ENCODE measurements at places on chromosomes 3 and 15.

GRCh38 chr3:2512881-2513280 is 414.2 kb downstream of the CNTN4 start:
- no peak for DNase-seq

GRCh38 chr3:103862415-103862814 is 1427.6 kb downstream of the ZPLD1 start:
- no peak for DNase-seq

DNA sequence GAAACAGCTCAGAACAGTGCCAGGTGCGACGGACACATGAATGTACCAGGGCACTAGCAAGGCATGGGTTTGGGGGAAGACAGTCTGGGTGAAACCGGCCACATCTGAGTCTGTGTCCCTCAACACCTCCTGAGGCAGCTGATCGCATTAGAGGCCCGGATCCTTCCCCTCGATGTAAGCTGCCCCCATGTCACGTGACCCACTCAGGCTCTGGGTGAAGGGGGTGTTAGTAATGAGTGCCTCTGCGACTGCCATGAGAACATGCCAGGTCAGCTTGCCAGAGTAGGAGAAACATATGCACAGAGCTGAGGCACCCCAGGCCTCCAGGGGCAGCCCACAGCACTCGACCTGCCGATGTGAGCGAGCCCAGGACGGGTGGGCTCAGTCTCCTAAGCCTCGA is 29.7 kb downstream of the PRR23E start:
- DNase-seq: no peak

- no peak for DNase-seq
Measured at GRCh38 chr3:71491154-71491752, 92.3 kb downstream of the FOXP1 start.

DNA sequence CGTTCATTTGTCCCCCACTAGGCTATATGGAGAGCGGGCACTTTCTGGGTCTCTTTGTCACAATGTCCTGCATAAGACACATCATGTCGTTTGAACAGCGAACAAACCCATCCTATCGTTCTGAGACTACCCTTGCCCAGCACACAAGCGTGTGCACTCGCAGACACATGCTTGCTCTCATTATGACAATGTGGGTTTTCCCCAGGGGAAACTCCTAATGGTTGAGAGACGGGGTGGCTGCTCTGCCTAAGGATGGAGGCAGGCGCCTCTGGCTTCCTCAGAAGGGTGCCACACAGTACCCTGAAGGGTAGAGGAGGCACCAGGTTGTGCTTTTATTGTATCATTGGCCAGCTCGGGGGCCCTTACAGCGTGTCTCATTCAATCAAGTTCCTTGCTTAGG is 51.0 kb upstream of the MYZAP start:
- no peak for DNase-seq

- peak; percentile 37 for DNase-seq
Measured at GRCh38 chr15:68930268-68931022, at the start of gene SPESP1. SPESP1 (plus strand) TSS chr15:68930525; CDS start chr15:68930654, 129 bp downstream.

DNA sequence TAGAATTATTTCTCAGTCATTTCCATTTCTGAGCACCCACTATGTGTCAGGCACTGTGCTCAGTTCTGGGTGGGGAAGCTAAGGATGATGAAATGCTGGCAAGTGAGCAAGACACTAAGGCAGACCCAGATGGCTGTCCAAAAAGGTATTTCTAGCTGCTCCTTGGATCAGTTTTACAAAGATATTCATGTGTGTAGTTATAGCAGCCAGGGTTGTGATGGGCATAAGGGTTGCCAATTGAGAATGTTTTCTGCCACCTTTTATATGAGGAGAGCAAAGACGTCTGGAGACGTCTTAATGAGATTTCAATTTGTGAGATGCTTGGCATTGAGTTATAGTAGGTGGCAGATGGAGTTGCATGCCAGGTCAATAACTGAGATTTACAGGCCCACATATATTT is 197.1 kb upstream of the RASGRP1 start:
- DNase-seq: no peak

DNA sequence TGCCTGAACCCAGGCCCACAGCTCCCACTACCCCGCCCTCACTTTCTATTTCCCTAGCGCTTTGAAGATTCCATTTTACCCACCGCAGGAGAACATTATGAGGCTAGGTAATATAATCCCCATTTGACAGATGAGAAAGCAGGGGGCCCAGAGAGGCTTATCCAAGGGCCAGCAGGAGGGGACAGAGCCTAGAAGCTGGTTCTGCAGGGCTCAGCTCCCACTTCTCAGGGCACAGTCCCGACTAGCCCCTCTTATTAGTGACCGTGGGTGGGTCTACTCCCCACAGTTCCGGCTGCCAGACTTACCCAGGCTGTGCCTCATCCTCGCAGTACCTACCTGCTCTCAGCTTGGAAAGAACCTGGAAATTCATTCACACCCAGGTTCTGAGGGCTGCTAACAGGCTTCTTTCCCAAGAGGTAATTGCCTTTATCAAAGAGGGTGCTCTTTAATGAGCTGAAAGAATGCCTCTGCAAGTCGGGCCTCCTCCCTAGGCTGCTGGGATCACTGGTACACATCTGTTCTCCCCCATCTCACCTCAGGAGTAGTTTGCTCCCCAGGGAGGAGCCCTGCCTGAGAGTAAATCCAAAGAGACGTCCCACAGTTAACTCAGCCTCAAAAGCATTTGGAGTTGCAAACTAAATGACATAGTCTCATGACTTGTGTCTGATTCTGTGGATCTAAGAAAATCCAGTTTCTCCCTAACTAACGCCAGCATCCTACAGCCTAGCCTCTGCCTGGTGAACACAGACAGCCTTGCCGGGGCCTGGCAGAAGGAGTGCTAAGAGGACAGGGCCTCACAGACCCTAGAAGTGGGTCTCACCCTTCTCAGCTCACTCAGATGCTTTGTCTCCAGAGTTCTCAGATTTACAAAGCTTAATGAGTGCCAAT is 125.0 kb downstream of the CHSY1 start:
- DNase-seq: no peak

GRCh38 chr3:154956815-154957214 is 123.3 kb upstream of the MME start:
- no peak for DNase-seq

GRCh38 chr3:56915966-56916586 is 114.3 kb upstream of the ARHGEF3 start:
- DNase-seq: peak; percentile 46

DNA sequence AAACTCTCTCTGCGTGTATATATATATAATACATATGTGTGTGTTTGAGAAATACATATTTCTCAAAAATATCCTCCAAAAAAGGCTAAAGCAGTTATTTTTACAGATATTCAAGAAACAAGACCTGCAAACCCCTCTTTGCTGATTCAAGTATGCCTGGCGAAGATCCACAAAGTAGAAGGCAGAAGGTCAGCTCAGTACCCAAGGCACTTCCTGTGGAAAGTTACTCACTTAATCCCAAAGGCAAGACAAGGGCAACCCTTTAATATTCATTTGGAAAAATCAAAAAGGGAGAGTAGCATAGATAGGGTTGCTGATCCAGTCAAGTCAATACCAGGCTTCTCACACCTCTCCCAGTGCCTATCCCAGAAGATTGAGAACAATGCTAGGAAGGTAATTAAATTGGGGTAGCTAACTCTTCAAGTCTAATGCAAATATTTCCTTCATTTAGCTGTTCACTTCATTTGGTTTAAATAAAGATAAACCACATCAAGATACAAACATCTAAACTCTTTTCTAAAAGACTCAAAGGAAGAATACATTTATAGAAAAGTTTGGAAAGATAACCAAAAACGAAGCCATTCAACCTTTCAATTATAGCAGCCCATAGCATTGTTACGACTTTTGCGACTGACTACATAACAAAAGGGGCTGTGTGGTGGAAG is 7.2 kb downstream of the COX17 start:
- DNase-seq: no peak

- no peak for DNase-seq
Measured at GRCh38 chr15:40693904-40694687, 878 bp upstream of the RAD51 start.

DNA sequence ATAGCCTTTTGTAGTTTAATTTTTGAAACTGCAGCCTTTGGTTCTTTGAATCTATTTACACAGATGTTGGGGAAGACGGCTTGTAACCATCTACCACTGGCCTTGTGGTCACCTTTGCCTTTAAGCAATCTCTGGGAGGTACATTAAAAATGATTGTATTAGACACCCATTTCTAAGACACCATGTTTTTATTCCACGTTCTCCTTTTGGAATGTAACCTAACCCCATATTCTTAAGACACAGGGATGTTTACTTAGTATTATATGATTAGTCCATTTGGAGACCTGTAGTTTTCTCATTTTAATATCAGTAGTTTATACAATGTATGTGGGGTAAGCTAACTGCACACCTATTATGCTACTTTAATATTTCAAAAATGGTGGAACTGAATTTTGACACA is 175.1 kb upstream of the PLSCR5 start:
- DNase-seq: no peak

- DNase-seq: no peak
Measured at GRCh38 chr15:88234711-88235110, 21.8 kb downstream of the NTRK3 start.

GRCh38 chr15:92541291-92542200 is 114.0 kb downstream of the FAM174B start:
- DNase-seq: no peak

DNA sequence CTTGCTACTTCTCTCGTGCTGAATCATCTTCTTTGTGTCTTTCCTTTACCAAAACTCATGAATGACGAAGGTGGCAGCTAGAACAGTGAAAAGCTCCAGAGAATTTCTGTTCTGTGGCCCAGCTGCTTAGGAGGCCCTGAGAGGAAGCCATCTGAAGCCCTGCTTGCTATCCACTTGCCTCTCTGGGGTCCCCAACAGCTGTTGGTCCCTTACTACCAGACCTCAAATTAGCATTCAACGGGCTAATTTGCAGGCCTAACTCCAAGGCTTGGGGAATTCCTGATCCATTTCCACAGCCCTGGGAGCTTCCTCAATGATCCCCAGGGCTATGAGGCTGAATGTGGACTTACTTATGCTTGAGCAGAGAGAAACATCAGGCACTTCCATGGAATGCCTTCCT is 37.5 kb upstream of the FSTL1 start:
- no peak for DNase-seq

GRCh38 chr3:168220556-168220955 is 124.8 kb upstream of the GOLIM4 start:
- DNase-seq: no peak

DNA sequence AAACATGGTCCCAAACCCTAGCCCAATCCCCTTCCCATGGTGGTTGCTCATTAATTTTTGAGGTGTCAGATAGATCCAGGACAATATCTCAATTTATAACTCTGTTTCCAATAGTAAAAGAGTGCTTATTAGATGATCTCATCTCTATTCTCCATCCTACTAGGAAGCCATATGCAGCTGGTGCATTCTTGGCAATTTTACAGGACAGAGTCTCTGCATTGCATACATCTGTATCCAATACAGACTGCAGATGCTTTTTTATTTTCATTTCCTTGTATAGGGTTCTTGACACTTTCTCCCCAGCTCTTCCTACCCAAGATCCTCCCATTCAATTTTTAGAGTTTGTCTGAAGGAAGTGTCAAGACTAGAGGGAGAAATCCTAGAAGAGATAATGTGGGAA is 194.8 kb upstream of the DPH6 start:
- no peak for DNase-seq

DNA sequence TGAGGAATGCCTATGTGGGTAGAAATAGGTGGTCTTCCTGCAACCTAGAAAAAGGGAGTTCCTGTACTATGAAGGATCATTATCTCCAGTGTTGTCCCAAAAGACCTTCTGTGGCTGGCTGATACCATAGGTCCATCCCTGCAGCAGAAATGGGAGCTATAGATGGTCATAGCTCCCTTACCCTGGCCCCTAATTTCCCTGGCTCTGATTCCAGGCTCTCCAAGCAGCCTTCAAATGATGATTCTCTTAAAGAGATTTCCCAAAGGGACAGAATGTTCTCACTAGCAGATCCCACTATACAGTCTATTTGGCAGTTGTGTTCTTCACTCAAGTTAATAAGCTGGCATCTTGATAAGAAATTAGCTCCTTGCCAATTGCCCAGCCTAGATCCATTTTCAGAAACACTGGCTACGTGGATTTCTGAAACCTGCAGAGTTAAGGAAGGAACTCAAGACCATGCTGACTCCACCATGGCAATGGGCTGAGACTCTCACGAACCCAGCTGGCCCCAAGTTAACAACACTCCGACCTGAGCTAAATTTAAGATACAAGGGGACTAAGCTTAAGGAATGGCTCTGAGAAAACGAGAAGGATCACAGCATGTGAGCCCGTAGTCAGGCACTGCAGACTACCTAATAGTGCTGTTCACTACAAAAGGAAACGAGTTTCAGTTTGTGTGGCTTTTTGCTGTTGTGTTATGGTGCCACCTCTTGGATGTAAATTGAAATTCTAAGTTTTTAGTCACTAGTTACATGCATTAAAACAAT is 11.4 kb downstream of the C15orf40 start:
- no peak for DNase-seq

DNA sequence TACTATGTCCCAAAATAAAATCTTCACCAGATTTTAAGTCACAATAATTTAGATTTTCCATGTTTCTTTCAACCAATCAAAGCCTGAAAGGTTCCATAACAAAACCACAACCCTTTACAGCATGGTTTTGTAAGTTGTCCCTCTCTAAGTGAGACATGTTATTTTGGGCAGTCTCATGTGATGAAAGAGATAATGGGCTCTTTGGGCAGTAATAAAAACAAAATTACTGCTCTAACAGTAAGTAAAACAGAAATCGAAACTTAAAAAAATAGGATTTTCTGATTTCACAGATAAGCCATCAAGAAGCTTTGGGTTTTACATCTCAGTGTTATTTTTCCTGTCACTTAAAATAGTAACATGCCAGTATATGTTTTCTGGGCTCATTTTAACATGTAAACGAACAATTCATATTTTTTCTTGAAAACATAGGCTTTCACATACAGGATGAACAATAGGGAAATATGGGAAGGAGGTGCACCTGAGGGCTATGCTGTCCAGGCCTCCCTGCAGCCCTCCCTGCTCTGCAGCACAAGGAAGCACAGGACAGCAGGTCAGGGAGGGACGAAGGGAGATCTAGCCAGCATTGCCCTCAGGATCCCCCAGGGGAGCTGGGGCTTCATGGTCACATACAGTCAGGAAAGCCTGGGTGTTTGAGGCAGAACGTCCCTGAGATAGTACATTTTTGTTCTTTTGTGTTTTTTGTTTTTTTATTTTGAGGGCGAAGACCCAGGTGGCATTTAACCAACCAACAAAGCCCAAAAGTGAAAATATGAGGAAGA is 157.4 kb downstream of the SHOX2 start:
- DNase-seq: no peak

GRCh38 chr3:23439080-23439479 is 236.0 kb downstream of the UBE2E2 start:
- DNase-seq: no peak

DNA sequence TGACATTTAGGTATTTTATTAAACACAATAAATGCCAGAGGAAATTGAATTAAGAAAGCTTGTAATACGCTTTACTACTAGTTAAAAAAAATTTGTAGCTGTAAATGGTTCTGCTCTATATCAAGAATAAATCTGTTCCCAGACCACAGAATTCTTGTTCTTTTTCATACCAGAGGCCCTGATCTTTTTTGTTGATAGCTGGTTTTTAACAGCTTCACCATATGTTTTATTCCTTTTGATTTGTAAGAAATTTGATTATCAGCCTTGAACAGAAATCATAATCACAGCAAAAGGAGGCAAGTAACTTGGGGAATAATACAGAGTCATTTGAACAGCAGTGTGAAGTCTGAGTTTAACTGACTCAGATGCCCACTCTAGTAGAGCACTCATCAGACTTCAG is 202.7 kb downstream of the CNTN4 start:
- no peak for DNase-seq
